ENCODE measurements at places on chromosomes 6 and 20.

GRCh38 chr20:10524643-10525042 lies 89.5 kb downstream of the SLX4IP start:
- no peak for DNase-seq

- DNase-seq: no peak
Observed at GRCh38 chr20:38602185-38602581, 574 bp downstream of the ARHGAP40 start.

DNA sequence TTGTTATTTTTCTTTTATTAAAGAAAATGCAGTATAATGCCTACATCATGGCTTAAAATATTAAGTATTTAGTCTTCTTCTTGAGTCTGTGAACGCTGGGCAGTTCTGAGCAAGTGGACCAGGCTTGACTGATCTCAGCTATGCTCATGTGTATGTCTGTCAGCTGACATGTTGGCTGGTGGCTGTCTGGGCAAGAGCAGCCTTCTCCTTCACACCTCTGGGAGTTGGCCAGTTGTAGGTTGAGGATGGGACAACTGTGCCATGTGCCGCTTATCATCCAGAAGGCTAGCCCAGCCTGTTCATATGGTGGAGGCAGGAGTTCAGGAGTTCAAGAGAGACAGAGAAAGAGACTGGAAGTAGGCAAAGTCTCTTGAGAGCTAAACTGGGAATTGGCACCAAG lies 175.9 kb downstream of the PLCB4 start:
- DNase-seq: no peak

- DNase-seq: no peak
Observed at GRCh38 chr20:59429396-59429795, 129.0 kb downstream of the EDN3 start.

- DNase-seq: no peak
Observed at GRCh38 chr6:113860181-113860955, 3.2 kb downstream of the MARCKS start.

DNA sequence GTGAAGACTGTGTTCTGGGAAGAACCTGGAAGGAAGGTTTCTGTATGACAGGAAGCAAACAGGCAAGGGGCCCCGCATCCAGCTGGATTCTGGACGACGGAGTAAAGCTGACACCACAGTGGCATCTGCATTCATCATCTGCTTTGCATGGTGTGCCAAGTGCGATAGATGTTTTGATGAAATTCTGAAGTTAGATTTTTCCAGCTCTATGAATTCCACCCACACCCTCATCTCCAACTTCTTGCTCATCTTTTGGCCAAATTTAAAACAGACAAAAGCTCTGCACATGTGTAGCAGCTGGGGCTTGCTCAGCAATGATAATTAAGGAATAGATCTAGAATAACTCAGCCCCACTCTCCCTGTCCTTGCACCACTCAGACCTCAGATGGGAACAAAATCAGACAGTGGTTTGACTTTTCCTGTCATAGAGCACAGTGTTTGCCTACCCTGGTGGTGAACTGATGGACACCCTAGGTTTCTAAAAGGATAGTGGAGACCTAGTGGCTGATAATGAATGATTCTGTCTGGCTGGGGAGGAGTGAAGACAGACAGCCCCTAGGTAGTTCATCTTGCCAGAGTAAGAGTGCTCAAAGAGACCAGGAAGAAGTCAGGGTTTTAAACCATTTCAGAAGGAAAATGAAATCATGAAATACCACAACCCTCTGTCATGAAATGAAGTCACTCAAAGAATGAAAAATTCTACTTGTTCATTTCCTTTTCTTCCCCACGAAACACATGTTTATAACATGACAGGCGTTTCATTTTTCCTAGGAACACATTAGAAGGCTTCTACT lies 85.8 kb downstream of the BCAS1 start:
- DNase-seq: no peak

DNA sequence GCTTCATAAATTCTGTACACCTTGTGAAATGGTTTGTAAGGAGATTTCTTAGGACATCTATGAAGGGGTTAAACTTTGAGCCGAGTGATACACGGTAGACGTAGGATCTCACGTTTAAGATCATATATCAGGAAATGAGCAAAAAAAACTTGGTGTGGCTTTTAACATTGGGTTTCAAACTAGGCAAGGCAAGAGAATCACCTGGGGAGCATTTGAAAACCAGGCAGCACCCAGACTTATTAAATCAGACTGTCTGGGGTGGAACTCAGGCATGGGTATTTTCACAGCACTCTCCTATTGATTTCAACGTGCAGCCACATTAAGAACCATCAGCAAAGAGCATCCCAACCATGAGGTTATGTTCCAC lies 26.4 kb downstream of the LY86 start:
- DNase-seq: no peak

GRCh38 chr20:17438436-17439039 lies 92.6 kb downstream of the BFSP1 start:
- no peak for DNase-seq

GRCh38 chr6:1535295-1535694 lies 74.4 kb upstream of the FOXC1 start:
- DNase-seq: peak; percentile 24

DNA sequence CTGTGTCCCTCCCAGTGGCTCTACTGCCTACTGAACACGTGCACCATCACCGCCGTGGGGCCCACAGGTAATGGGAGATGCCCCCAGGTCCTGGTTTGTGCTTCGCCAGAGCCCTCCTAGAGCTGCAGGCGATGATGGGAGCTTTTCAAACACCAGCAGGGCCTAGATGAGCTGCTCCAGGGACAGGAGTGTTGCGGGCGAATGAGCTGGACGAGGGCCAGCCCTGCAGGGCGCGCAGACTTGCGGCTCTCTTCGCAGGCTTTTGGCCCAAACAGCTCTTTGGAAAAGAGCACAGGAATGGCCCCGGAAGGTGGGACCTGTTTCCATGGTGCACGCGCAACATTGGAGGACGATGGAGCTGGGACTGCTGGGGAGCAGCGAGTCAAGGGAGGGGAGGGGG lies 409.3 kb upstream of the SULF2 start:
- no peak for DNase-seq

- no peak for DNase-seq
Observed at GRCh38 chr6:23532227-23532626, 593.8 kb upstream of the NRSN1 start.

DNA sequence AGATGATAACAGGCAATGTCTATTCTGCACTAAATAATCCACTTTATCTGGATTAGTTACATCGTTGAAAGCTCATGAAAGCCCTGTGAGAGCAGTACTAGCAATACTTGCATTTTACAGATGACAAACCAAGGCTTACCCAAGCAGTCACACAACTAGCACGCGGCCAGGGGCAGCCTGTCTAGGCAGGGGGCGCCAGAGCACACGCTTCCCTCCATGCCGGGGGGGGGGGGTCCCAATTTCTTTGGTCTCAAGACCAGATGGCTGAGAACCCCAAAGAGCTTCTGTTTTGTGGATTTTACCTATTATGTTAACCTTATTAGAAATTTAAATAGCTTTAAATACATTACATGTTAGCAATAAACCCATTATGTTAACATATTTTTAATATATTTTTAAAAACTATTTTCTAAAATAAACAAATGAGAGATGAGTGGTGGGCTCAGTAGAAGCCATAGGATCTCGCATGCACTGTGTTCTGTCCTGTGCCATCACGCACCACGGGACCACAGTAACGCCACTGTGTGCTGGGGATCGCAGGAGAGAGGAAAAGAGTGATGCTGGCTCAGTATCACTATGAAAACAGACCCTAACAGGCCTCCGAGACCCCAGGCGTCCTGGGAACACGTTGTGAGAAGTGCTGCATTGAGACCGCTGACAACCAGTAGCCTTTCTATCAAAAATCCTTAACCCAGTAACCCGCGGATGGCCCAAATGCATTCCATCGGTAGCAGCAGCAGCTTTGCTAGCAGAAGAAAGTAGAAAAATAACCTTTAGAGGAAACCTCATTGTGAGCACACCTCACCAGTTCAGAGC lies 5.3 kb upstream of the PRR18 start:
- DNase-seq: no peak

DNA sequence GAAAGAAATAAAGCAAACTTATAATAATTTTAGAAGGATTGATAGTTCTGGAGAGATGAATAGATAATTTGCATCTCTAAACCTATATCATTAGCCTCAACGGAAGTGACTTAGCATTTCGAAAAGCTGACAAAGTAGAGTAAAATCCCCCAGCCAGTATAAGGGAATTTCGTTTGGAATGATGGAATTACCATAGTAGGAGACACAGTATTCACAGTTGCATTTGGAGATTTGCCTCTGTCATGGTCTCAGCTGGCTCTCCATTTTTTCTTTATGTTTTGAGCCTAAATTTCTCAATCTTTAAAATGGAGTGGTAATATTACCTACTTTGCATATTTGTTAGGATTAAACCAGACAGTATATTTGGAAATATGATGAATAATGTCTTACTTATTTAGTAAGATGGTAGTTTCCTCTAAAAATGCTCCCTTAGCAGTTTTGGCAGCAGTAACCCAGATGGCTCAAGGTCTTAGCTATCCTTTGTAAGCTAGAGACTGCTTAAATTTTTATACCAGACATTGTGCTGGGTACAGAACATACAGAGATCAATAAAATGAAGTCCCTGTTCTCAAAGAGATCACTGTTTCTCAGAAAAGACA lies 58.2 kb downstream of the SMAP1 start:
- no peak for DNase-seq

GRCh38 chr6:1327630-1328029 lies 15.7 kb downstream of the FOXQ1 start:
- DNase-seq: no peak

- no peak for DNase-seq
Observed at GRCh38 chr6:125183391-125183790, 29.8 kb downstream of the TPD52L1 start.

GRCh38 chr6:141153563-141153962 lies 979.2 kb upstream of the GJE1 start:
- no peak for DNase-seq

- DNase-seq: no peak
Observed at GRCh38 chr20:33826270-33826897, 15.2 kb downstream of the CHMP4B start.

DNA sequence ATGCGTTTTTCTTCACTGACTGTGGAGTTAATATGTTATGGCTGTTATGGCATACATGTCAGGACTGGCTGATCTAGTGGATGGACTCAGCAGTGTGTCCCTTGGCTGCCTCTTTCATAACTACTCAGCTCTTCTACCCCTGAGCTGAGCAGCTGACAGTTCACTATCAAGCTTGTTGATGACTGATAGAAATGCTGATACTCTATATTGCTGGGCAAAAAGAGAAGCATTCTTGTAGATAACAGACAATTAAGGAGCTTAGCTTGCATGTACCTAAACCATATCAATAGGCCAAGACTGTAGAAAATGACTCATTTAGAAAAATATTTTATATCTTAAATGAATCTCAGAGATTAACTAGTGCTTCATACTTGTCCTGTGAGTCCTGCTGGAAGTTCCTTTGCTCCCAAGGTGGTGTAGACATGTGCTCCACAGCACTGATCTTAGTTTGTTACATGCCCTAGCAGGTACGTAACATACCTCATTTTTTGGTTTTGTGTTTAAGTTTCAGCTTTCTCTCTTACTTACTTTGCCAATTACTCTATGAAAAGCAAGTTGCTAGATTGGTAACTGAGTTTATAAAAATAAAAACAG lies 236.9 kb downstream of the GMDS start:
- DNase-seq: no peak

- no peak for DNase-seq
Observed at GRCh38 chr6:8881663-8882062, 446.3 kb upstream of the SLC35B3 start.

GRCh38 chr6:52577778-52578463 lies 1.1 kb upstream of the TRAM2 start:
- DNase-seq: no peak

GRCh38 chr6:34600101-34600500 lies 44.0 kb upstream of the SPDEF start:
- no peak for DNase-seq

GRCh38 chr6:7868926-7869325 lies 41.7 kb downstream of the TXNDC5 start:
- DNase-seq: no peak
